ENCODE measurements at places on chromosomes 2 and 18. TPM values are rescaled to one million over a fixed set of nuclear protein-coding genes. Genes with fewer than 3 reads are reported as not detected.

Gene DSG2
- 0.56 TPM for polyA plus RNA-seq

Gene AP1S3
- 2.3 TPM for polyA plus RNA-seq

Gene ACYP2
- polyA plus RNA-seq: 8.1 TPM

Gene CCDC141
- not detected for polyA plus RNA-seq

Gene SERPINB13
- not detected for polyA plus RNA-seq

Gene AMER3
- polyA plus RNA-seq: not detected

Gene CCDC121
- polyA plus RNA-seq: 1.8 TPM

Gene SRD5A2
- polyA plus RNA-seq: not detected

Gene POTEE
- polyA plus RNA-seq: 0.04 TPM

Gene IL1A
- 0.51 TPM for polyA plus RNA-seq

Gene SPATA3
- polyA plus RNA-seq: not detected

Gene GPR17
- polyA plus RNA-seq: not detected

DNA sequence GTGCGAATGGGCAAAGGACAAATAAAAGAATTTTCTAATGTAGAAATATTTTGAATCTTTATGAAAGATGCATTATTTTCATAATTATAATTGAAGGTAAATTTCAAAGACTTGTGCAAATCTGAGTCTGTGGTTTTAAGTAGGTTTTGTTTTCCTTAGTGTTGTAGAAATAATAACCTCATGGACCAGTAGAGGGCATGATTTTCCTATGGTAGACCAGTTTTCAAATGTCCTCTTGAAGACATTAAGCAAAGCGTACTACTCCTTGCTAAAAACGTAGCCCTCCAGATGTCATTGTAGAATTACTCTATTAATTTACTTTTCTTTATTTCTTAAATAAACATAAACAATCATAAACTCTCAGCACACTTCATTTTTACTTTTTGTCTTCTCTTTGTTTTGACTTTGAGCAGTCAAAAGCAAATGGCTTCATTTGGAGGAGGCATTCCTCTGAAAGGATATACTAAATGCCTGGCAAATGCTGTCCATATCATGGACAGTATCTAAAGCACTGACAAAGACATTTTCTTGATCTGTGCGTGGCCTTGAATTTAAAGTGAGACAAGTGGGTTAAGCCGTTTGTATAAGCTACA lies 85.8 kb upstream of the FAM237A start:
- DNase-seq: peak; percentile 8

- no peak for DNase-seq
These were observed 61.2 kb upstream of the LMAN1 start for GRCh38 chr18:59420244-59420643.

DNA sequence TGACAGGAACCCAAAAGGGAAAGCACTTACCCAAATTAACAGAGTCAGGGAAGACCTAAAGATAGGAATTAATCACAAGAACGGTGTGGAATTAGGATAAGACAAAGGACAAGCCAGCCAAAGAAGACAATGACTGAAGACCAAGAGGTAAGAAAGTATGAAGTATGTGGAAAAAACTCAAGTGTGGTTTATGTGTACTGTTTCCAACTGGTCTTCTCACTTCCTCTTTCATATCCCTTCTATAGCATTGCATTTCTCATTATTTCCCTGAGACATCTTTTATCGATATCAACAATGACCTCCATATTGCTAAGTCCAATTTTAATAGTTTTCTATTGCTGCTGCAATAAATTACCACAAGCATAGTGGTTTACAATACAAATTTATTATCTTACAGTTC lies 313.5 kb upstream of the SLC39A10 start:
- no peak for DNase-seq

GRCh38 chr2:163617517-163617916 lies 118.3 kb downstream of the FIGN start:
- no peak for DNase-seq

- no peak for DNase-seq
These were observed 36.0 kb downstream of the SKA1 start for GRCh38 chr18:50410894-50411293.

DNA sequence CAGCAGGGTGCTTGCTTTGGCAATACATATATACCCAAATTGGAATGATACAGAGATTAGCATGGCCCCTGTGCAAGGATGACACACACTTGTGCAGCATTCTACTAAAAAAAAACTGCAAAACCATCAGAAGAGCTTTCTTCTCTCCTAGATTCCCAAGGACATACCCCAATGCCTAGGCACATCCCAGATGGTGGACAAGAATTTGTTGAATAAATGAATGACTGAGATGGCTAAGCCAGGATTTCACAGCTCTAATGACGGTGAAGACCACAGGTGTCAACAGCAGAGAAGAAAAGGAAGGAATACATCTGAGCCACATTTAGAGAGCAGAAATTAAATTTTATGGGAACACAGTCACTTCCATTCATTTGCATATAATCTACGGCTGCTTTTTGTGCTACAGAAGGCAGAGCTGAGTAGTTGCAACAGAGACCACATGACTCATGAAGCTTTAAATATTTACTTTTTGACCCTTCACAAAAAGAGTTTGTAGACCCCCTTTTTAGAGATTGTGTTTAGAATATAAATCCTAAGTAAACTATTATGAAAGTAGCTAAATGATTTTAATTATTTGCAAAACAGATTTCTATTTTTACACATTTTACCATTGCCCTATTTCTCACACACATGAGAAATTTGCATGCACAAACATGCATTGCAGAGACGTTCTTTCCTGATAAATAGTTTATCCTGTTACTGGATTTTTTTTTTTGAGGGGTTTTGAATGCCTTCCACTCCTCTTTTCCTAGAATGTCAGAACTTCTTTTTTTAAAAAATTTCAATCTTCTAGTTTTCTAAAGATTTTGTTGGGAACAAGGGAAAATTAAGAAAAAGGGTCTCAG lies 119.0 kb downstream of the PMAIP1 start:
- DNase-seq: no peak

DNA sequence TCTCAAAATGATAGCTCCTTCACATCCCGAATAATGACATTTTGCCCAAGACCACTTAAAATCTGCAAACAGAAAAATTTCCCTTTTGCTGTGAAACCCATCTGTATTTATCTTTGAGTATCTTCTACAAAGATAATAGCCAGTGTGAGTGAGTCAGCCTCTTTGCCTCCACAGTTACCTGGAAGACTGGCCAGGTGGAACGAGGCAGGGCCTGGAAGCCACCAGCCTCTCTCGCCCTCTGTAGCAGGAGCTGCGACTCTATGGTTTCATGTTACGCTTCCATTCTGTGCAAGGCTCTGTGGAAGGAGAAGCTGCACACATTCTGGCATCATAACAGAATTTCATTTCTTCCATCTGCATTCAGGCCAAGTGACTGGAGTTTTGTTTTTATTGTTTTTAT lies 9.5 kb downstream of the ELP2 start:
- no peak for DNase-seq

DNA sequence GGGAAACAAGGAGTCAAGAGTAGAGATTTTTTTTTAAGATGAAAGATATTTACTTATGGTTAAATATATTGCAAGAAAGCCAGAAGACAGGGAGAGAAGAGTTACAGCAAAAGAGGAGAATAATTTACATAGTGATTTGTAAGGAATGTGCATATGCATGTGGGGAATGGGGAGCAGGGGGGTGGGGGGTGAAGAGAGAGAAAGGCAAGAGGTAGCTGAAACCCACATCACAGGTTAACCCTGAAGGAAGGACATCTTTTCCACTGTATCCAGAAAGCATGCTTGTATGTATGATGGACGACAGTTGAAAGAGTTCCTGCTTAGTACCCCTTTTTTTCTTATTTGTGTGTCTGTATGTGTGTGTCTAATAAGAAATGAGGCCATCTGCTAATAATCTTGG lies 371.9 kb downstream of the RAD51AP2 start:
- DNase-seq: no peak

DNA sequence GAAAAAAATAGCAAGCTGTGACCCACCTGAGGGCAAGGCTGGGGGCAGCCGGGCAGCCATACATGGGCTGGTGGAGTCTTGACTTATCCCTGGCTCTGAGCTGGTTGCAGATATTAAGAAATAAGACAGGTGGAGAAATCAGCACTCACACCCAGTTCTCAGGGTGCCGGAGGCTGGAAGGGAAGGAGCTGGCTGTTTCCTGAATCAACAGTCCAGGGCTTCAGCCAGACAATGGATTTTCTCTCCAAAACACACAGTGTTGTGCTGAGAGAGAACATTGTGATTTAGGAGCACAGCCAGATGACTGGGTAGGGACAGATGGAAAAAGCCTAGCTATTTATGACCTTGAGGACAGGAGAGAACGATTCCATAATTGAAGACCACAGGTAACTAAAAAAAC lies 208.8 kb downstream of the LDLRAD4 start:
- DNase-seq: no peak

- peak; percentile 26 for DNase-seq
These were observed 112.4 kb downstream of the MIB1 start for GRCh38 chr18:21853016-21853415.

DNA sequence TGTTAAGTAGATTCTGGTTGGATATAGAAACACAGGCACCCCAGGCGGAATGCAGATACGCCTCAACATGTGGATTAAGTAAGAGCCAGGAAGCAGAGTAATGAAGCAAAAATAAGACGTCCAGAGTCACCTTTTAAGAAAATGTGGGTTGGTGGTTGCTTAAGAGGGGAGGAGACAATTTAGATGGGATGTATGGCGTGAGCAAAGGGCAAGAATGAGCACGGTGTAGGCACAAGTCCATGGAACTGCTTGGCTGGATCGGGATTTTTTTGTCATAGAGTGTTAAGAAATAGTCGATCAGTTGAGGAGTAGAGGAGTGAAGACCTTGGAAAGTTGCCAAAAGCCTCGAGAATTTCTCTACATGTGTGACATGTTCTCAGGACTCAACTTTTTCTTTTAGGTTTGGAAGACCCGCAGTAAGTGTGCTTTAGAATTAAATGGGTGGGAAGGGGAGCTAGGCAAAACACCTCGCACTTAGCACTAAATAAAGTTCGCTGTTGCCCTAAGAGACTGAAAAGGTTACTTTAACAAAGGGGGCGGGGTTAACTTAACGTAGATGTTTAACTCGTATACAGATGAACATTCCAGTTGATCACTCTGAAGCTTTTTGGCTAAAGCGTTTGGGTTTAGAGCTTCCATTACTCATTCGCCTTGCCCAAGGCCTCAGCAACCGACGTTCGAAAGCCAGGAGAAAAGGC lies 716 bp upstream of the SLC39A10 start:
- no peak for DNase-seq

DNA sequence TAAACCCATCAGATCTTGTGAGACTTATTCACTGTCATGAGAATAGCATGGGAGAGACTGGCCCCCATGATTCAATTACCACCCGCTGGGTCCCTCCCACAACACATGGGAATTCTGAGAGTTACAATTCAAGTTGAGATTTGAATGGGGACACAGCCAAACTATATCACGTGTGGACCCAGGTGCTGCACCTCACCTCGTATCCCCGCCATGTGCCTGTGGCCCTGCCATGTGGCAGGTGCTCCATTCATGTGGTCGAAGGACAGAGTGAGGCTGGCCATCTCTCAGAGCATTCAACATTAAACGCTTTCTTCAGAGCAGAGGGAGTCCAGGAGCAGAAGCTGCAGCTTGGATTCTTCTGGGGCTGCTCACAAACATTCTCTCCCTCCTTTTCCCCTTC lies 32.3 kb downstream of the MROH2A start:
- no peak for DNase-seq

GRCh38 chr2:69255760-69256159 lies 131.3 kb downstream of the GFPT1 start:
- DNase-seq: no peak

- no peak for DNase-seq
These were observed 53.4 kb downstream of the SLC4A10 start for GRCh38 chr2:161677634-161678033.

DNA sequence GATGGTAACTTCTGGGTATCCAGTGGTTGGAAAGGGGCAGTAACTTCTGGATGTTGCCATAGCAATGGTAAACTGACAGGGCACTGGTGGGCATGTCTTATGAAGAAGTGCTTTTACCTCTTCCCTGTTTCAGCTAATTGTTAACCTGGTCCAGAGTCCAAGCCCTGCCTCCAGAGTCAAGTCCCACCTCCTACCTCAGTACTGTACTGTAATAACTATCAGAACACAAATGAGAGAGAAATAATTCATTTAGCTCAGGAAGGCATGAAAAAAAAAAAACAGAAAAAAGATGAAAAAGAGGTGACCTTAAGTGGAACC lies 237.0 kb downstream of the ZNF804A start:
- no peak for DNase-seq

GRCh38 chr2:99698896-99699295 lies 209.1 kb upstream of the REV1 start:
- DNase-seq: no peak

DNA sequence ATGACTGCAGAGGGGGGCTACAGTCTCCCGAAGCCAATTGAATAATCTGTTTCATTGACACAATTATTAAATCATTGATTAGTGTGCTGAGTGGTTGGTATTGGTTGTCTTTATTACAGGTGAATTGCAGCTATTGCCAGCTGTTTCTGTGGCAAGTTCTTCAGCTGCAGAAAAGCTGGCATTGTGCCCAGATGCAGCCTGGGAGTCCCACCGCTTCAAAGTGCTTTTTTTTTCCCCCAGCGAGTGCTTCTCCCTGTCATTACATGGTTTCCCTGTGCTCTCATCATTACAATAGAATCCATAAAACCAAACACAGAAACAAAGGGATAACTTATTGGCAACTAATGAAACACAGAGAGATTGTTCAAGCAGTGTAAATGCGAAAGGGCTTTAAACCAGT lies 164.7 kb downstream of the GRB14 start:
- DNase-seq: no peak

GRCh38 chr2:100983684-100984310 lies 18.3 kb upstream of the RPL31 start:
- DNase-seq: no peak
